ENCODE measurements at places on chromosomes 7 and 10.

DNA sequence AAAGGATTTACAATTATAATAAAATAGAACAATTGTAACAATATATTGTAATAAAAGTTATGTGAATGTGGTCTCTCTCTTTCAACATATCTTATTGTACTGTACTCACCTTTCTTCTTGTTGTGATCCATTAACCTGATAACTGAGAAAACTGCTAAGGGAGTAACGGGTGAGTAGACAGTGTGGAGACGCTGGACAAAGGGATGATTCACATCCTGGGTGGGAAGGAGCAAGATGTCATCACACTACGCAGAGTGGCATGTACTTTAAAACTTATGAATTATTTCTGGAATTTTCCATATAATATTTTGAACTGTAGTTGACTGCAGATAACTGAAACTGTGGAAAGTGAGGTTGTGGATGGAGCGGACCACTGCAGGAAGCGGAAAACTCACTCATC is 91.2 kb upstream of the PLPP4 start:
- no peak for DNase-seq

- no peak for DNase-seq
These were observed 43.0 kb downstream of the TMEM130 start for GRCh38 chr7:98826811-98827231.

DNA sequence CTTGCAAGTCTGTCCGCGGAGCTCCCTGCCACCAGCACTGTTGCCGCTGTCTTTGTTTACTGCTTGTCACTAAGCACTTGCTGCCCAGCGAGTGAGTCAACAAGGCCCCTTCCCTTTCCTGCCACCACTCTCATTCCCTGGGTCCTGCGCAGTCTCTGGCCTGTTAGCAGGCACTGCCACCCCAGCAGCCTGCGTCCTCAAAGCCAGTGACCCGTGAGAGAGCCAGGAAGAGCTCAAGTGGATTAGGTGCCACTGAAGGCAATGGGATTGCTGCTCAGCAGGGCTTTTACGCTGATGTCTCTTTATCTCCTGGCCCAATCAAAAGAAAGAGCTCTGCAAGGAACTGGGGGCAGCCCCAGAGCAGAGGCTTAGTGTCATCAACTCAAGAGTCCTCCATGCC is at the start of gene FRMPD2:
Gene FRMPD2 (minus strand): TSS at position 61 of the 400 bp plus-strand sequence. CDS start 129 bp downstream, outside the sequence.
- no peak for DNase-seq

- no peak for DNase-seq
These were observed 6.6 kb upstream of the LRRTM3 start for GRCh38 chr10:66919248-66919647.

DNA sequence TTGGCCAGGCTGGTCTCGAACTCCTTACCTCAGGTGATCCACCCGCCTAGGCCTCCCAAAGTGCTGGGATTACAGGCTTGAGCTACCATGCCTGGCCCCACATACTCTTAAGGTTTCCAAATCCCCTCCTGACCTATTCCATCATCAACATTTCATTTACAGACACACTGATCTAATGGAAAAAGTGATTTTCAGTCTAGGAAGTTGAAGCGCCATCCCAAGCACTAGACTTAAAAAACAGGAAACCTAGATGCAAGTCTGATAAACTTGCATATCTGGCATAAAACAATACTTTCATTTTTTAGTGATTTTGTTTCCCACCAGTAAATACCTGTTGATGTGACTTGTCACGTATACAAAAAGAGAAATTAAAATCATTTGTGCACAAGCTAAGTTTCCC is 44.0 kb downstream of the DNMBP start:
- DNase-seq: no peak

DNA sequence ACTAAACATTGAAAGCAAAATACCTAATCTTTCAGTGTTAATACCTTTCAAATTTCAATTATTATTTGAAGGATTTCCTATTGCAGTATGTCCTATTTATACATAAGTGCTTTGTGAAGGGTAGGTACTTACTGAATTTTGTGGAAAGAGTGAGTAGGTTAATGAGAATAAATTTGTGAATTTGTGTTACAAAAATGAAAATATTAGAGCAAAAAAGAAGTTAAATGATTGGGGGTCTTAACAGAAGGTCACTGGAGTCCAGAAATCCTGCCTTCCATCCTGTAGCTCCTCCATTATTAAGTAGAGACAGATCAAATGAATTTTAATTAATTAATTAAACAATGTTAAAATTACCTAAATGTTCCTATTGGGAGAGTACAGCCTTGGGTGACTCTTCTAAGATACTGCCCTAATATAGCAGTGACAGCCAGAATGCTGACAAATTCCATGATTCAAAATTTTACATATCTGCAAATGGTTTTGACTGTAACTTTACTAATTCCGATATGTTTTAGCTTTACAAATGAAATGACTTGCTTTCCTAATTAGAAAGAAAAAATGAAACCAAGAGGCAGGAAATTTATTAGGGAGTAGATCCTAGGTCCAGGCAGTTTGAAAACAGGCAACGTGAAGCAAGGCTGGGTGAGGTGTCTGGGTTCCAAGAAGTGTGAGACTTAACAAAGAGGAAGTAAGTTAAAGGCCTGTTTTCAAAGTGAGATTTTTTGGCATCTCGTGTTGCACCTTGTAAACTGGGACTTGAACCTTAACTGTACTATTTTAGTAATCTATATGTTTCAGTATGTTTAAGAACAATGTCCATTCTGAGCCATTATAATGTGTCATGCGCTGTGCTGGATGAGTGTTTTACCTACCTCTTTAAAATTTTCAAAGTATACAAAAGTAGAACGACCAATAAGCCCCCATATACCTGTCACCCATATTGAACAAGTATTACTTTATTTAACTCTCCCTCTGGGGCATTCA is 1.5 kb downstream of the PIK3CG start:
- DNase-seq: no peak

DNA sequence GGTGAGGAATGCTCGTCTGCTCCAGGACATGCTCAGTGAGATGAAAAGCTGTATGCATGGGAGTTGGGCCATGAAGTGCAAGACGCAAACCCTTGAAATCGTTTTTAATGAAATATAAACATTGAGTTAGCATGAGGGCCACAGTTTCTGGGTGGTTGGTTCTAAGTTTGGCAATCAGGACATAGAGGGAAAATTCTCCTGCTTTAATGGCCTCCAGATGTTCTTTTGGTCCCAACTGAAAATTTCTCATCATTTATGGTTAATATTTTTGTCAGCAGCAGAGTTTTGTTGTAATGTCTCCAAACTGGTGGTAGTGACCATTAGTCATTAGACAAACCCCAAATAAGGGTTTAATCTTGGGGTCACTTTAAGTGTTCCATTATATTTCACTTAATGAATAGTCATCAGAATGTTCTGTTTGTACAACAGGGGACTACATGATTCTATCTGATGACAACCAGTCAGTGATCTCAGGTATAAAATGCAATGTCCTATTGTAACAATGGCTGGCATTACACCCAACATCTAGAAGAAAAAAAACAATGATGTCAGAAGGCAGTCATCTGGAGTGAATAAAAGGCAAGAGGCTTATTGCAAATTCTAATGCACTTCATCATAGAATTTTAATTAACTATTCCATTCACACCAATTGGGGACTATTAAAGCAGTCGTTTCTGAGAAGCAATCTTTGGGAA is 197.4 kb downstream of the JCAD start:
- DNase-seq: no peak

GRCh38 chr10:75395932-75396630 is 5.5 kb downstream of the ZNF503 start:
- DNase-seq: no peak

- no peak for DNase-seq
These were observed 23.5 kb downstream of the BLVRA start for GRCh38 chr7:43781726-43782607.

DNA sequence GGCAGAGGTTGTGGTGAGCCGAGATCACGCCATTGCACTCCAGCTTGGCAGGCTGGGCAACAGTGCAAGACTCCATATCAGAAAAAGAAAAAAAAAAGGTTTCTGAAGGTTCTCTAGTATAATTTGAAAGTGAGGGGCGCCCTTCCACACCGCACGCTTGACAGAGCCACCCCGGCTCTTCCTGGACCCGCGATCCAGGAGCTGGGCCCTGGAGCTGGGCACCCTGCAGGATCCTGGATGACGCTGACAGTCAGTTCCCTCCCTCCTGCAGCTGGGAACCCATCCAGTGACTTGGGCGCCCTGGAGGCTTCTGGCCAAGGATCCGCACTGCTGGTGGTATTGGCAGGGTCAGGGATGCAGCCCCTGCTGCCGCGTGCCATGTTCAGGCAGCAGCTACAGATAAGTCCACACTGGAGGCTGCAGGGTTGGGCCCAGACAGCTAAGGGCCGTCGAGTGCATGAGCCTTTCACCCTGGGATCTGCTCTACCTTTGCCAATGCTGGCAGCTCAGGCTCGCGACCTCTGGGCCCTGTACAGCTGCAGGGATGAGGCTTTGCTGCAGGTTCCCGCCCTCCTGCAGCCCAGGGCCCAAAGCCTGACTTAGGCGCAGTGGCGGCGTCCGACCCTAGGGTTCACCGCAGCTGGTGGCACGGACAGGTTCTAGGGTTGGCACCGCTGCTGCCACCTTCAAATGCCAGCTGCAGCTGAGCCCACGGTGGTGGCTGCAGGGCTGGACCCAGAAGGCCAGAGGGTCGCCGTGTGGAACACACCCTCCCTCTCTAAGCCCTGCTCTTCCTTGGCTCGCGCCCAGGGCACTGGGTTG is 110.2 kb downstream of the OR13A1 start:
- no peak for DNase-seq

DNA sequence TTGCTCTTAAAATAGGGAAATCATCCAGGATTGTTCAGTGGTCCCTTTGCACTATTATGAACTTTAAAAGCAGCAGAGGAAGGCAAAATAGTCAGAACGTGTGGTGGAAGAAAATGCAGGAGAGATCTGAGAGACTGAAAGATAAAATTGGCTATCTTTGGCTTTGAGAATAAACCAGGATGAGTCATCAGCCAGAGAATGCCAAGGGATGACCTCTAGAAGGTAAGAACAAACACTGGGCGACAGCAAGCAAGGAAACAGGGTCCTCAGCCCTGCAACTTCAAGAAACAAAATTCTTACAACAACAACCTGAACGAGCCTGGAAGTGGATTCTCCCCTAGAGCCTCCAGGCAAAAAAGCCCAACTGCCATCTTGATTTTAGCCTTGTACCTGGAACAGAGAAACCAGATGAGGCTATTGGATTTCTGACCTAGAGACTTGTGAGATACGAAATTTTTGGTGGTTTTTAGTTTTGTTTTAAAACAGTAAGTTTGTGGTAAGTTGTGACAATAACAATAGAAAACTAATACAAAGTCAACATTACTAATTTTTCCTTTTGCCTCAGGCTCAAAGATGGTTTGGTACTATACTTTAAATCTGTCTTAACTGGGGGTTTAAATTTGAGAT is 130.2 kb upstream of the CNTNAP2 start:
- no peak for DNase-seq

GRCh38 chr10:99396471-99396870 is 34.0 kb downstream of the GOT1 start:
- no peak for DNase-seq

DNA sequence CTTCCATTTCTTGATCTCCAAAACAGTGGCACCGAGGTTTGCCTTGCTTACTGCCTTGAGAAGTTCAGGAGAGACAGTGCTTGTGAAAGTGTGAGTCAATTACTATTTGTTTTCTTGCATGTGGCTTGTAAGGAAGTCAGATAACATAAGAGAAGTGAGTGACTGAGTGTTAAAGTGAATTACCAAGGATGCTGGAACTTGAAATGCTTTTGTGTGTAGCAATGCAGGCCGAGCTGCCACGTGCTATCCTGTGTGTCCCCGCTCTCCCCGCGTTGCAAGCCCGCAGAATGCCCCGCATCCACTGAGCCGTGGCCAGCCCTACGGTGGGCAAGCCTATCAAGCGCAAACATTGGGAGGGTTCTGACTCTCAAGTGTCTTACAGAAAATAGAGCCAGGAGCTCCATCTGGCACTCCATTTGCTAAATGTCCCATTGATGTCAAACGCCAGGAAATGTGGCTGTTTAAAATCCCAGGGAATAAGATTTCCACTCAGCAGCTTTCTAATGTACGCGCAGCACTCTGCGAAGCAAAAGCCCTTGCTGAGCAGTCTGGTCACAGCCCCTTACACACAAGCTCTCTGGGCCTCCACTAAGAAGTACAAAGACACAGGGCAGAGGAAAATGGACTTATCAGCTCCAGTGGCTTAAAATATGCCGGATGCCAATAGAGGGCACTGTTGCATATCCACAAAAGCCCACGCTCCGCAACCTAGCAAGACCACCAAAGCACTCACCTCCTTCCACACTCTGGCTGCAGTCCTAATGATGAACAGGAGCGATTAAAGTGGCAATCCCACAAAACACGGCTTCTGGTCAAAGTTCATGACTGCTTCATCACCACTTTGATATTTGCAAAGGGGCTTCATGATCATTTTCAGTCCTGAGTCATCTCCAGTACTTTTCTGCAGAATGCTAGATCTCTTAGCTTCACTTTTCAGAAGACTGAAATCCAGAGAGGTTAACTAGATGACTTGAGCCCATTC is 158.0 kb upstream of the ITGB1 start:
- DNase-seq: peak; percentile 0

DNA sequence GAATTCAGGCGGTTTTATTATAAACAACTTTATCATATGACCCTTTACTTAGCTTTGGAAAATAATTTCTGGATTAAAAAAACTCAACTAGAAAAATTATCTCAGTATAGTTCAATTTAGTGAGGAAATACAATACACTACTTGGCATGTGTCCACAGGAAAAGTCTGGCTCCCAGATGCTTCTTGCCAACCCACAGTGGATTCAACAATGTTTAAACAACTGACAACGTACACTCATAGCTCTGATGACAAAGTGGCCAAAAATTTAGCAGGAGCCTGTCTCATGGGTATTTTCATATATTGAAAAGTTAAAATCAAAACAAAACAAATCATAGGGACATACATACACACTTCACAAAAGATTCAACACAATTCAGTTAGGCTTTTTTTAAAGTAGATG is 158.8 kb downstream of the SKAP2 start:
- no peak for DNase-seq

DNA sequence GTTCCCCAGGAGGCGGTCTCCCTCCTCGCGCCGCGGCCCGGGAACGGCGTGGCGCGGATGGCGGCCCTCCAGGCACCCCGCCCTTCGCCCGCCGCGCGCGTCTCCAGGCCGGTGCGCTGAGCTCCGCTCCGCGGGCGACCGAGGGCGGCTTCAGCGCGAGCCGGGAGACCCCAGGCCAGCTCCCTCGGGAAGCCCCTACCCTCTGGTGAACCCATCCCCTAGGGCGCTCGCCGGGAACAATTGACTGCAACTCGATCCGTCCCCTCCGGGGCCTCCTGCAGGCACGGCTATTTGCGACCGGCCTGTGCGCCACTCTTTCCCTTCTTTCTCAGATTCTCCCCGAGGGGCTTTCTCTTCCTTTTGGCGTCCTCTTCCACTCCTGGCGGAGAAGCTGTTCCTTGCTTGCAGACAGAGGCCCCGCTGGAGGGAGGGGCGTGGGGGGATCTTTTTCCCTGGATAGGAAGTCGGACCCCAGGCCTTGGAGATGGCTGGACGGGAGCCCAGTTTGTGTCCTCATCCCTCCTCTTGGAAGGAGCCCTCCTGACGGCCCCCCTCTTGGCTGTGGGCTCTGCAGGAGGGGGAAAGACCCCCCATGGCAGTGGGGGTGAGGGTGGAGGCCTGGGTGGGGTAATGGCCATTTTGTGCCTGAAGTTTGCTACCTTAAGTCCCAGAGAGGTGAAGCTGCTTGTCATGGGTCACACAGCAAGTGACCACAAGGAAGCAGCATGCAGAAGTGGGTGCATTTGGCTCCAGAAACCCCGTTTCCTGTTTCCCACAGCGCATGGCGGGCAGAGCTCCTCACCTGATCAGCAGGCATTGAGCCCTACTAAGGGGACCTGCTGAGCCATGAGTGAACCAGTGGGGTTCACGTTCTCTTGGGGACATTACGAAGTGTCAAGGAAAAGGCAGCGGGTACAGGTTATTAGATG is 171.2 kb upstream of the TNRC18 start:
- no peak for DNase-seq

Data from NCI-H526 treated with DMSO at 0.1 percent for 48 hours (cell line).